T1000 (cell line): ENCODE measurements at places on chromosomes 1 and 21.

GRCh38 chr1:218496561-218496960, 151.4 kb downstream of the TGFB2 start:
- DNase-seq: peak; percentile 82

- DNase-seq: no peak
Measured at GRCh38 chr1:107683191-107683657, 281.8 kb downstream of the VAV3 start.

- no peak for DNase-seq
Measured at GRCh38 chr1:5707566-5708345, 284.5 kb downstream of the NPHP4 start.

- peak; percentile 84 for DNase-seq
Measured at GRCh38 chr1:32992489-32993323, 28.1 kb upstream of the RNF19B start.

- DNase-seq: no peak
Measured at GRCh38 chr1:179146911-179147310, 65.0 kb downstream of the TOR3A start.

DNA sequence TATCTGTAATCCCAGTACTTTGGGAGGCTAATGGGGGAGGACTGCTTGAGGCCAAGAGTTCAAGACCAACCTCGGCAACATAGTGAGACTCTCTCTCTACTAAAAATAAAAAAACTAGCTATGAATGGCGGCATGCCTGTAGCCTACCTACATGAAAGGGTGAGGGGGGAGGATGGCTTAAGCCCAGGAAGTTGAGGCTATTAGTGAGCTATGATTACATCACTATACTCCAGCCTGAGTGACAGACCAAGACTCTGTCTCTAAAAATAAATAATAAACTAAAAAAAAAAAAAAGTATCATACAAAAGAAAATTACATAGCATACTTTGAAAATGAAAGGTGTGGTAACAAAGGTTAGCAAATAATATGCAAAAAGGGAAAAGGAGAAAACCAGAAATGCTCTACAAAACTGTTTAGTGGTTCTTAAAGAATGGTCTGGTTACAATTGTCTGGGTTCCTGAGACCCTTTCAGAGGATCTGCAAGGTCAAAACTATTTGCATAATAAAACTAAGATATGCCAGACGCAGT, 19.0 kb upstream of the SH2D5 start:
- no peak for DNase-seq

DNA sequence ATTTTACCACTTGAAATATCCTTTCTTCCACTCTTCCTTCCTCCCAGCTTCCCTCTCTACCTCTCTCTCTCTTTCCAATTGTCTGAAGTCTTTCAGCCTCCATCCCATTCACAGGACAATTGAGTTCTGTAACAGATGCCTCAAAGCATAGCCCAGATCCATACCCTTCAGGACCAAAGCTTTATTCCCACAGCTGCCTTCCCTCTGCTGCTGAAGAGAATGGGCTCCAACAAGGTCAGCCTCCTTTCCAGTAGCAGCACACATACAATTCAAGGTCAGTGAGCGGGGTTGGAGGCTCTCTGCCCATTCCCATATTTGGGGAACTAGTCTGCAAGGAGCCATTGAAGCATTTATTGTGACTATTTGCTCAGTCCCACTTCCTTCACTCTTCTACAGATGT, 179.9 kb downstream of the DPYD start:
- no peak for DNase-seq

- no peak for DNase-seq
Measured at GRCh38 chr1:37883671-37884070, 24.3 kb upstream of the MTF1 start.

- no peak for DNase-seq
Measured at GRCh38 chr1:228737601-228738041, 2.3 kb downstream of the RHOU start.

DNA sequence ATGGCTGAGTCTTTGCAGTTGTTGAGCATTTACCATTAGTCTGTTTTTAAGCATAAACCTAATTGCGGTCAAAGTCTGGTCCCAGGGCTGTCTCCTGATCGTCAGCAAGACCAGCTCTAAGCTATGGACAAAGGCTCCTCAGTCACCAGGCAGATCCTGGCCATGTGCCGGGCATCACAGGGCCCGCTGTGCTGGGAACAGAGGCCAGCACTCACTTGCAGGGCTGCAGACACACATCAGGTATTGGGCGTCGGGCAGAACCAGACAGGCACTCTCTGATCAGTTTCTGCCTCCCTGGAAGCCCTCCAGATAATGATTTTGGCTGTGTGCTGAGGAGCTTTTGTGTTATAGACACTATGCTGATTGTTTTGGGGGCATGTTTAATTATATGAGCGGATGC, 26.6 kb downstream of the TMEM51 start:
- DNase-seq: no peak

- no peak for DNase-seq
Measured at GRCh38 chr1:57296726-57297250, 127.1 kb downstream of the DAB1 start.

DNA sequence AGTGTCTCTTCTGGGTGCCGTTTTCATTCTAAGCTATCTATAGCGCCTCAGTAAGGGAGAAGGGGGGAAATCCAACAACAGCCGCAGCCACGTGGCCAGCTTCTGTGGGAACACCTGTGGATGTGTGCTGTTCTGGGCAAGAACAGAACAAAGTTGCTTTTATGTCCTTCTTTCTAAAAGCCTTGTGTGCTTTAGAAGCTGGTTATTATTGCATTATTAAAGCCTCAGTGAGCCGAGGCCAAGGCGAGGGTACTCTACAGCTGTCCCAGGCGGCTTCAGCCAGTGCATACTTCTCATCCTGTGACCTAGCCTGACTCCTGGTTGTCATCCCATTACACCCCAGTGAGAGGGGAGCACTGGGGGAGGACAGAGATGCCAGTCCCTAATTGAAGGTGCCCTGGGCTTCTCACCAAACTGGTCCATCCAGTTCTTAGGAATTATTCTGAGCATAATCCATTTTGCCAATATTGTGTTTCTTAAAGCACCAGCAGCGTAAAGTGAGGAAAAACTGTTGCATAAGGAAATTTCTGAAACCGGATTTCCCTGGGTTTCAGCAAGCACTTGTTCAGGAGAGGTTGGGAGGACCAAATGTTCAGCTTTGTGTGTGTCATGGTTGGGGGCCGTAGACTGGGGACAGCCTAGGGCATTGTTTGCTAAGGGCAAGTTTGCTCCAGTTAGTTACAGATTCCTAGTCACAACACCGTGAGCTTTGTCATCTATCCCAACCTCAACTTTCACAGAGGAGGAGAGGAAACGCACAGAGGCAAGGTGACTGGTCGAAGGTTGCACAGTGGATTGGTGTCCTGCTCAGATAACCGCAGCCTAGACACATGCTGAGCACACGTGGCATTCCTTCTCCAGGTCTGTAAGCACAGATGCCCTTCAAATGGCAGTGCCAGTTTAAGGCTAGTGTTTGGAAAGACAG, 61.0 kb upstream of the ATP1A1 start:
- no peak for DNase-seq

GRCh38 chr21:31992391-31992790, 119.6 kb downstream of the HUNK start:
- no peak for DNase-seq

DNA sequence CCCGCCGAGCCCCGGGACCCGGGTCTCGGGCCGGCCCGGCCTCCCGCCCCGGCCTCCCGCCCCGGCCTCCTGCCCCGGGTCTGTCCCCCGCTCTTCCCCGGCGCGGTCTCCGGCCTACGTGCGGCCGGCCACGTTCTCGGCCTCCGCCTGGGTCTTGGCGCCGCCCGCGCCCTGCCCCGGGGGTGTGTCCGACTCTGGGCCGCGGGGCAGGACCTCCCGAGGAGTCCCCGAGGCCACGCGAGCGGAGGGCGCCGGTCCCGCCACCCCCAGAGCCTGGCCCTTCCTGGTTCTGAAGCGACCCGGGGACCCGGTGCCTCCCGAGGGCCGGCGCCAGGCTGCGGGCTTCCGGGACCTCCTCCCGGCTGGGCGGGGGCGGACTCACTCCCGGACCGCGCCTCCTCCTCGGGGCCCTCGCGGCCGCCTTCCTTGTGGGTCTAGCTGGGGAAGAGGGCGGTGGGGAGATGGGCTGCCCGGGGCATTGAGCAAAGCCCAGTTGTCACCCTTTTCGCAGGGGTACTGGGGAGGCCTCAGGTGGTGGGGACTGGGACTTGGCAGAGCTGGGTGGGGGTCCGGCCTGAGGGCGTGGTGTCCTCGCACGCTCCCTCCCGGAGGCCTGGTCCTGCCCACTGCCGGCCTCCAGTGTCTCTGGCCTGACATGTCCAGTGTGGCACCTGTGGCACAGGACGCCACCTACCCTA, 558 bp downstream of the PFKL start:
- peak; percentile 39 for DNase-seq

- DNase-seq: no peak
Measured at GRCh38 chr1:240650877-240651276, 38.9 kb upstream of the GREM2 start.

GRCh38 chr1:24418898-24419628, 3.5 kb downstream of the NIPAL3 start:
- no peak for DNase-seq

DNA sequence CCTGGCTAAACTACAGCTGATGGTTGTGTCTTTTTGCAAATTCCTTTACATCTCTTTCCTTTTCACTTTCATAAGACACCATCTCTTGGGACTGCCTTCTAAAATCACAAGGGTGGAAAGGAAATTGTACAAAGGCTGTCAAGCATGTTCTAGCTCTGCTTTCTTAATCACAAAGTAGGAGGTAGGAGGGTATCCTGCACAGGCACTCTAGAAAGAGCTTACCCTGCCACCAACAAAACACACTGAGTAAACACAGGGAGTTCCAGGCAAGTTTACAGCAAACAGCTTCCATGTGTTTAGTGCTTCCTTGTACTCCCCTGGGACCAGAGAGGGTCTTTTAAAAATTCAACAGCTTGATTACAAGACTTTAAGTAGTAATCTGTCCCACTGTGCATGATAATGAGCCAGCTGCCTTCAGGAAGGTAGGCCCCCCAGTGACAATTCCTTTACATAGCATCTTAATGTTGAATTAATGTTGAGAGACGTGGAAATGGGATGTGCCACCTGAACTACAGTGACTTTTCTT, 2.4 kb downstream of the PLPP3 start:
- DNase-seq: no peak

GRCh38 chr1:212267460-212267859, 17.8 kb upstream of the PPP2R5A start:
- DNase-seq: no peak

GRCh38 chr21:14557413-14557812, 11.3 kb upstream of the SAMSN1 start:
- no peak for DNase-seq

GRCh38 chr1:246091477-246091876, 415.6 kb downstream of the SMYD3 start:
- DNase-seq: no peak

GRCh38 chr1:205950280-205950679, 7.0 kb upstream of the SLC26A9 start:
- peak; percentile 31 for DNase-seq

DNA sequence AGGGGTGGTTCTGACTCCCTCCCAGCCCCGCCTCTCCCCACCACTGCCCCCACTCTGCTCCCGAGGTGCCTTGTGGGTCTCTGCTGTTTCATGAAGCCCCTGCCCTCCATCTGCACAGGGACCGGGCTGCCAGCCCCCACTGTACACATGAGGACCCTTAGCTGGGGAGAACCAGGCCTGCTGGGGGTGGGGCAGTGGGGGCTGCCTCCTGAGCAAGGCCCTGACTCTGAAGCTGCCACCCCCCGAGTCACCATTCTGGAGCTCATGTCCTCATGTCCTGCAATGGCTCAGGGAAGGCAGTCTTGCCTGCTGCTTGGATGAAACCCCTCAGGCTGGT, 8.4 kb downstream of the HES3 start:
- DNase-seq: no peak

DNA sequence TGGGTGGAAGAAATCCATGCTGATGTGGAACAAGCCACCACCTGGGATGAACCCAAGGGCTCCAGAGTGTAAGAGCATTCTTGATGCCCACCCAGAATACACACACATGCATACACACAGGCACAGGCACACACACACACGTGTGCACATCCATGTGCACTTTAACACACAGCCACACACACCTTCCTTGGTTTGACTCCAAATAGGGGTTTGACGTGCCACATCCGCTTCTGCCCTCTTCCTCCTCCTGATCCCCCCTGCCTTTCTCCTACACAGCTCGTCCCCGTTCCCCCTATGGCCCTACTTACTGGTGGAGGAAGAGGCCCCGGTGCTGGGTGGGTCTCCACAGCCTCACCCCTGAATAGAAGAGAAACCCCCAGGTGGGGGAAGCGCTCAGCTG, 16.0 kb downstream of the SPATA21 start:
- no peak for DNase-seq

GRCh38 chr1:166073489-166073888, 93.3 kb downstream of the FAM78B start:
- no peak for DNase-seq

GRCh38 chr1:235415008-235415904, 48.0 kb downstream of the TBCE start:
- DNase-seq: peak; percentile 8

DNA sequence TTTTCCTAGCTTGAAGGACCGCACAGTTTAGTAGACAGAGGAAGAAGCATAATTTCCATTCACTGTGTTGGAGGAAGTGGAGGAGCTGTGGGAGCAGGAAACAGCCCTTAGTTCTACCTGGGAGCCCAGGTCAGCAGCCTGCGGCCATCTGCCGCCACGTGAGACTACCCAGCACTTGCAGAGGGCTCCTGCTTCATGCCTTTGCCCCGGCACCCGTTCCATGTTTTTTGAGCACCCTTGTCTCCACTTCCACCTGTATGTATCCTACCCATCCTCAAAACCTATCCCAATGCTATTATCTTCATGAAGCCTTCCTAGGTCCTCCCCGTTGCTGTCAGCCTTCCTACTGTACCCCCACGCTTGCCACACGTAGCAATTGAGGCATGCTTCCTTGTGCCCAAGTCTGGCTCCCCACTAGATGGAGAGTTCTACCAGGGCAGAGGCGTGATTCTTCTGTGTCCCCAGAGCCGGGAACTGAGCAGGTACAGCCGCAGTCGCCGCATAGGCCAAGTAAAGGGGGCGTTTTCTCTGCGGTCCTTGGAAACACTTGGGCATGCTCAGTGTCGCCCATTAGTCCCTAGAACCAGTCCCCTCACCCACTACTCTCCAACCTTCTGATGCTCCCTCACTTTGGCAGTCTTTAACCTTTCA, 1.9 kb downstream of the SLC6A9 start:
- no peak for DNase-seq
